ENCODE measurements at places on chromosomes 1 and 21.

DNA sequence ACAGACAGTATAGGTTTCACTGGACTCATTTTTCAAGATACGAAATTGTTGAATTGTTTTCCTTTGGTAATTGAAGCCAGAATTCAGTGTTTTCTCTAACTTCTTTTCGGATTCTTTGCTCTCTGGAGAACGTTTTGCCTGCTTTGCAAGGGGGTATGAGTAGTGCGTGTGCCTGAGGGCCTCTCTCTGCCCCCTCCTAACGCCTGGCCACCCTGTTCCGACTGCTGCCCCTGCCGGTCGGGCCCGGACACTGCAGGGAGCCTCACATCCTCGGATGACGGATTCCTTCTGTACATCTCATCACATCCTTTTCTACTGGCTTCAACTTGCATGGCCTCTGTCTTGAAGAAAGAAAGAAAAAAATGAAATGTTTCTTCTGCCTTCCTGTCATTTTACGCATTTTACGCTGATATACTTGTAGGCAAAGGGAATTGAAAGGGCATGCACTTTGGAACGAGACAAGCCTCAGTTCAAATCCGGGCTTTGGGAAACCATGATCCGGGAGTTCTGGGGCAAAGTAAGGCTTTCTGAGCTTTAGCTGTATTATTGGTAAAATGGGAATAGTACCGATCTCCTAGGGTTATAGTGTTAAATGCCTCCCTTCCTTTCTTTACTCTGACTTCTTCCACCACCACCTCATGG lies 65.1 kb downstream of the DISC1 start:
- no peak for DNase-seq

DNA sequence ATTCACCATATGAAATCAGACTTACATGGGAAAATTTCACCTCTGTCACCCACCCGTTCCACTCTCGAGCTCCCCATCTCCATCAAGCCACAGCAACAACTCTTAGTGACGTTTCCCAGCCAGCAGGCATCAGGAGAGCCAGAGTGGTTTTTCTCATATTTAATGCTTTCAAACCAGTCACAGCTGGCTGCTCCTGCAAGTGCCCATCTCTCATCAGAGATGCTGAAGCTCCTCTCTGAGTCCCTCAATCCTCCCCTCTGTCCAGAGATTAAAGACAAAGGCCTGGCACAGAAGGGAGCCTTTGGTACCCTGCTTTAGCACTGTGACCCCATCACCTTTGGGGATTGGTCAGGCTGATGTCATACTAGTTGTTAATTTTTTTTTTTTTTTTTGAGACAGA lies 277.3 kb downstream of the DNM3 start:
- DNase-seq, result no peak

DNA sequence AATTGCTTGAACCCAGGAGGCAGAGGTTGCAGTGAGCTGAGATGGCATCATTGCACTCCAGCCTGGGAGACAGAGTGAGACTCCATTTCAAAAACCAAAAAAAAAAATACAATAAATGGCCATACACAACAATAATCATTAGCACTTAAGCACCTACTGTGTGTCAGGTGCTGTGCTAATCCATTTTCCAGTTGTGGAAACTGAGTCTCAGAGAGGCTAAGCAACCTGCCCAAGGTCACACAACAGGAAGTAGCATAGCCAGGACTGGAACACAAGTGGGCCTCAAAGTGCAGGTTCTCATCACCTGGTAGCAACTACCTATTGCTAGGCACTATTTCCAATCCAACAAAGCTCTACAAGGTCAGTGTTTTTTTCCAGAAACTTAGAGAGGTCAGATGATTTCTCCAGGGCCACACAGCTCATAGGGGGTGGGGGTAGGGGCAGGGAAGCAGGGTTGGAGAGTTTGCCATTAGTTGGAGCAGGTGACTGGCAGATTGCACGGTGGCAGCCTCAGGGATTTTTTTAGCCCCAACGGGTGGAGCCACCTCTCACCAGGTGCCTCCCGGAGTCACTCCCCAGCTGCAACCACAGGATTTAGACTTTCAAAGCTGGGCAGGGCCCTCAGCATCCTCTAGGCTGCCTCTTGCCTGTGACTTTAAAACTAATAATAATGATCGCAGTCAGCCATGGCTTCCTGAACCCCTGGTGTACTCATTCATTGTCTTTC lies 52.5 kb upstream of the ID3 start:
- DNase-seq, result peak; percentile 43

DNA sequence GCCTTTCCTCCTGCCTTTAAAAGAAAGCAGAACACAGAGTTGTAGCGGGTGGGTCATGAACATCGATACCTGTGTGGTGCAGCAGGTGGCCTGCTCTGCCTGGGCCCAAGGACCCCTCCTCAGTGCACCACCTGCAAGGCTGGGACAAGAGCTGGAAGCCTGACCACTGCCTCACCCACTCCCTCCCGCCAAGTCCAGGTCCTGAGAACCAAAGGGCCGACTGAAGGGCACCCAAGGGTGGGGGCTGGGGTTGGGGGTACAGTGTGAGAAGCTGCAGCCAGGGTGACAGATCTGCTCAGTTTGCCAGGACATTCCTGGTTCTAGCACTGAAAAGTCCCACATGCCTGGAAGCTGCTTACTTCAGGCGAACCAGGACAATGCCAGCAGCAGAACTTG lies 36.1 kb downstream of the NTPCR start:
- no peak for DNase-seq

DNA sequence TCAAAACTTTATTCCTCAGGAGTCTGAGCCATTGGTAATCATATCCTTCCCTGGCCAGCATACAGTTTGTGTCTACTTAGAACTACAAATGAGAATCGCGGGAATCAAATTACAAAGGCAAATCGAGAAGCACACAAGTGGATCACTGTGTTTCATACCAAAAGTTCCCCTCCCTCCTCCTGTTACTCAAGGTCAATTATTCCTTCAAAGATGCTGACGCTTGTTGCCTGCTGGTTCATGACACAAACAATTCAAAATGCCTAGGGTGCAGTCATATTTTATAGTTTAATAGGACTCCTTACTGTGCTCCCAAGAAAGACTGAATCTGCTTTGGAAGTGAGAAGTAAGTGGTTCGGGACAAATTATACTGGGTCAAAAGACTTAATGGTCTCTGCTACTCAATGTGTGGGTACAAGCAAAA lies 93.0 kb upstream of the PBX1 start:
- no peak for DNase-seq

DNA sequence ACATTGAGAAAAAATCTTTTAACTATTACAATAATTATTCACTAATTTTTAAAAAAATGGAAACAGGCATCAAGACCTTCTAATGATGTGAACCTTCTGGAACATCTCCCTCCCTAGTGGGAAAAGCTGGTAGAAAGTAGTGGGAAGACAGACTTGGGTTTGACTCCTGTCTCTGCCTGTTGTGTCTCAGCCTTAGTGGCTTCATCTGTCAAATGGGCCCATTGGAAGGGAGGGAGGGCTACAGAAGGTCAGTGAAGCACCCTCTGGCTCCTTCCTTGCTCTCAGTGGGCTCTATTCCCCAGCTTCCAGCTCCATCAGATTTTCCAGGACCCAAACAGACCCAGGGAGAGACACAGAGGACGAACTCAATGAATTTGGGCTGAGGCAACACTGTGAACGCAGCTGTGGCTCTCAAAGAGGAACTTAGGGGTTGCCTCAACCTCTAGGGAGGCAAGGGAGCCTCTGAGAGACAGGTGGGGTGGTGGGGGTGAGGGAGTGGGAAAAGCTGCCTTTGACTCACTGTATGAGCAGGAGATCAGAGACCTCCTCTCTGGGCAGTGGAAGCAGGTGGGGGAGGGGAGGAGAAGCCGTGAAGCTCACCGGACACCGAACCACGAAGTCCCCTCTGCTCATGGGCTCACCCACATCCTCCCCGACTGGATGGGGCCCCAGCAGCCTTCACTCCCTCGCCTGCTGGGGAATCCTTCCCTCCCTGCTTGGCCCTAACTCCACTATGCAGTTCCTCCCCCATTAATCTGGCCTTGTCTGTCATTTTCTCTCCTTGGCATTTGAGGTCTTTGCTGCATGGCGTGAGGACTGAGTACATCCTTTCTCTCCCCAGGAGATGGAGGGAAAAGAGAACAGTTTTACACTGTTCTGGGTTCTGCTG lies 4.5 kb downstream of the CNR2 start:
- peak; percentile 27 for DNase-seq

- no peak for DNase-seq
Observed at GRCh38 chr1:55445416-55445815, 230.3 kb upstream of the USP24 start.

- no peak for DNase-seq
Observed at GRCh38 chr1:173097001-173097400, 46.3 kb upstream of the TNFSF18 start.

DNA sequence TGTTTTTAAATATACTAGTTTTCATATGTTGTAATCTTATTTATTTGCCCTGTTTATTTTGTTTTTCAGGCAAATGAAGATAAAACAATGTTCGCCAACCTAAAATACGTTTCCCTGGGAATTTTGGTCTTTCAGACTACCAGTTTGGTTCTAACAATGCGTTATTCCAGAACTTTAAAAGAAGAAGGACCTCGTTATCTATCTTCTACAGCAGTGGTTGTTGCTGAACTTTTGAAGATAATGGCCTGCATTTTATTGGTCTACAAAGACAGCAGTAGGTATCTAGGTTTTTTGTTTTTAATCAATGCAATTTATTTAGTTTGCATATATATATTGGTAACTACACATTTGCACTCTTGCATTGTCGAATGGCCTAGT lies 23.7 kb downstream of the SLC35A3 start:
- DNase-seq, result no peak

GRCh38 chr1:225653463-225654276 lies 747 bp upstream of the ENAH start:
- peak; percentile 17 for DNase-seq

- no peak for DNase-seq
Observed at GRCh38 chr1:176617881-176618280, 154.9 kb downstream of the PAPPA2 start.

GRCh38 chr1:99571092-99571734 lies 74.7 kb upstream of the PALMD start:
- DNase-seq, result no peak

GRCh38 chr1:28205243-28205642 lies 27.6 kb downstream of the DNAJC8 start:
- DNase-seq, result no peak

DNA sequence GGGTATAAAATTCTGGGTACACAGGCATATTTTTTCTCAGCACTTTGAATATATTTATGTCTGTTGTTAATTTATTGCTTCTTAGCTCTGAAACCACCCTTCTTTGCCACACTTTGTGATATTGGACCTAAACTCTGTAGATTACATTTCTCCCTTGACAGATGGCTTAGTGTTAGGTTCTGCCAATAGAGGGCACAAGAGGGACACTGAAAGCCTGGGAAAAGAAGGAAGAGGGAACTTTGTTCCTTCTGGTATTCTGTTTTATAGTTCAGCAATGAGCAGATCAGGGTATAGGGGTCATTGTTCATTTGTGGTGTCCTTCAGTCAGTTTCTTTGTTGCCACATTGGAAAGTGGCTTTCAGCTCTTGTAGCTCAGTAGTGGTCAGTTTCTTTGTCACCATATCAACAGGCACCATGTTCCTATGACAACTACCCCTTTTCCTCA lies 423.5 kb upstream of the PROX1 start:
- DNase-seq, result no peak

DNA sequence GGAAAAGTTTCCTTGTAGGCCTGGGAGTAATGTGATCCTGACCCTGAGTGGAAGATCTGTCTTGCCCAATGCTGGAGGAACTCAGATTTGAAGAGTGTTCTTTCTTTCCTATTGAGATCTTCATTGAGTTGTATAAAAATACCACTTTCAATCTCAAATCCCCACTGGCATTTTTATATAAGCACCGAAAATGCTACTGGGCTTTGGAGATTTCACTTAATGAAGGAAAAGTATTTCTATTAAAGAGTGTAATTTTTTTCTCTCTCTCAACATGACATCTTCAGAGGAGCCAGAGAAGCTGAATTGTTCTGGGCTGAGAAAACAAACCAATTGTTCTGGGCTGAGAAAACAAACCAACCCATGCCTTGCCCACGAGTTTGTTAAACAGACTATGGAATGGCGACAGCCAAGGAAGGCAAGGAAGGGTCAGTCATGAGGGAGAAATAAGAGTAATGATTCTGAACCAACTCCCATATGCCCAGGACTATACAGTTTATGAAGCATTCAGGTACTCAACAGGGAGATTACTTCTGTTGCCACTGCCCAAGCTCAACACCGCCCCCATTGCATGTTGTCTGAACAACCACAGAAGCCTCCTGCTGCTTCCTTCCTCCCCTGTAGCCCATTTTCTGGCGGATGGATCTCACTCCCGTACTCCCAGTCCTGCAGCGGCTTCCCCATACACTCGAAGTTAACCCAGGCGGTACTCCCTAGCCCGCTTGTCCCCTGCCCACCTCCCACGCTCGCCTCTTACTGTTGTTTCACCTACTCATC lies 103.2 kb downstream of the BEND5 start:
- no peak for DNase-seq

Measured in CD4-positive, alpha-beta T cell treated with Interleukin-1 beta for 1 hour (primary cell).